ENCODE measurements at places on chromosomes 11 and 22.

DNA sequence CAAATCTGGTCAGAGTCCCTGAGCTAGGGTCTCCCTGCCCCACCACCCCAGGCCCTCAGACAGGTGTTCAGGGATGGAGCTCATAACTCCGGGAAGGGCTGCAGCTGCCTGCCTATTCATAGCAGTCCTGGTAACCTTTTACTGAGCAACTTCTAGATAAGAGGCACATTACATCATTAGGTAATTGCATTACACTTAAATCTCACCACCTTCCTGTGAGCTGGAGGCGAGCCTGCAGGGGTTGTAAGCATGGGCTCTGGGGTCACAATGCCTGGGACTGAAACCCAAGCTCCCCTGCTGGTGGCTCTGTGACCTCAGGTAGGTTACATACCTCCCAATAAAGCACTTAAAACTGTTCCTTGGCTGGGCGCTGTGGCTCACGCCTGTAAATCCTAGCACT, 22.5 kb downstream of the TP53I11 start:
- no peak for DNase-seq

GRCh38 chr11:74822170-74822569, 73.5 kb downstream of the RNF169 start:
- DNase-seq: no peak

DNA sequence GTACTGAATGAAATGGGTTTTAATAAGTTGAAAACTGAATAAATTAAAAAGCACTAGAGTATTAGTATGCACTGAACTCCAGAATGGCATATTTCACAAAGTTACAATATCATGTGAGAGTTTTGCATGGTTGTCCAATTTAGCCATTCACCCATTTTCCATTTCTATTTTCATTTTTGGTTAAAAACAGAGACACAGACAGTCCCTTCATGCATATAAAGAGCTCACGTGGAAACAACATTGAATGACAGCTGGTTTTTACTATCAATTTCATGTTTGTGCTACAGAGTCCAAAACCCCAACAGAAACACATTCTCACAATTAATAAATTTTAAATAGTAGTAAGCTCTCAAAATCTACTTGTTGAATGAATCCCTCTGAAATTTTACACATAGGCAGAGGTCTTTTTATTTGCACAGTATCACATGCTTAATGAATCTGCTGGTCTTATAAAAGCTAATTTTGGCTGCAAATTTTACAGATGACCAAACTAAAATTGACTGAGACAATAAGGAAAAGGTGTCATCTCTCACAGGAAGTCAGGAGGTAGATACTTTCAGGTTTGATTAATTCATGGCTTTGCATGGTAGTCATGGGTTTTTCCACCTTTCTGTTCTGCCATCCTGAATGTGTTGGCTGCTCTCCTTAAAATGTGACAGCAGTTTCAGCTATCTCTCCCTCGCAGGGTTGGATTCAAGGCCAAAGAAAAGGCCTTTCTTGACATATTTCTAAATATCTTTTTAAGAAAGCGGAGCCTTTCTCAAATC, 20.6 kb upstream of the DDI1 start:
- DNase-seq: no peak

- peak; percentile 23 for DNase-seq
These were observed 102.5 kb downstream of the TIMP3 start for GRCh38 chr22:32904044-32904443.

DNA sequence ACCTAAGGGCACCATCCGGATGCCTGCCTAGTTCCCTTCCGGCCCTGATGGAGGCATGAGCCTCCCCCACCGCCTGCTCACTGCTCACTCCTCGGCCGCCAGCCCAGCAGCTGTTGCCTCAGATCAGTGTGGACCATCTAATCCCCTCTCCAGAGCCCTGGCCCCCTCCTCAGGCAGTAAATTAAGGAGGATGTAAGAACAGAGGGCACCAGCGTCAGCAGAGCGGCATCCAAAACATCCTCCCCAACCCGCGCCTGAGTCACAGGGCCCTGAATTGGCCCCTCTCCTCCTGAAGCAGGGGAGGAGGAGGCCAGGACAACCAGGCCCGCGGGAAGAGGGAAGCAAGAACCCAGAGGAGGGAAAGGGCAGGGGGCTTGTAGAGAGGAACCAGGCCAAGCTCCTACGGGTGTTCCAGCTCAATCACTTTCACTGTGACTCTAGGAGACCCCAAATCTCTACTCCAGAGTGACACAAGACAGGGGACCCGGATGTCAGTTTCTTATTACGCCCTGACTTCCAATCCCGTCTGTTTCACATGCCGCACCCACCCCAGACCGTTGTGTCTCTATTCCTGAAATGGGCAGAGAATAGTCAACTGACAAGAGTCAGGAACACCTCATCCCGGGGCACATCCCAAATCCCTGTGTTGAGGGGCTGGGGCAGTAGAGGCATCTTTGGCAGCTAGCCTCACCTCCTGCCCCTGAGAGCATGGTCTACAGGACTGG, 31.3 kb upstream of the MYOD1 start:
- no peak for DNase-seq

DNA sequence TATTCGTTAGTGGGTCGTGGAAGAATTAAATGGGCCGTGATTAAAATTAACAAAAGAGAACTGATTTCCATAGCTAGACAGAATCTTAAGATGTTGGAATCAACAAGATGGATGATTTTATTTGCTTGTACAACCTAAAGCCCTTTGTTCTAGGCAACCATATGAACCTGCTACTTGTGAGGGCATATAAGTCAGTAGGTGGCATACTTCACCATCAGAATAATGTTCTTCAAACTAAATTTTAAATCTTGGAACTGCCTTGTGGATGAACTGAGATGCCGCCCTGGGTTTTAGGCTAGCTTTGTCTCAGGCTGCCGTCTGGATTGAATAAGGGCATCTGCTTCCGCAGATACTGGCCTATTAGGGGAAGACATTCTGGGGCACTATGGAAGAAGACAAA, 40.9 kb downstream of the CSRP3 start:
- DNase-seq: no peak

DNA sequence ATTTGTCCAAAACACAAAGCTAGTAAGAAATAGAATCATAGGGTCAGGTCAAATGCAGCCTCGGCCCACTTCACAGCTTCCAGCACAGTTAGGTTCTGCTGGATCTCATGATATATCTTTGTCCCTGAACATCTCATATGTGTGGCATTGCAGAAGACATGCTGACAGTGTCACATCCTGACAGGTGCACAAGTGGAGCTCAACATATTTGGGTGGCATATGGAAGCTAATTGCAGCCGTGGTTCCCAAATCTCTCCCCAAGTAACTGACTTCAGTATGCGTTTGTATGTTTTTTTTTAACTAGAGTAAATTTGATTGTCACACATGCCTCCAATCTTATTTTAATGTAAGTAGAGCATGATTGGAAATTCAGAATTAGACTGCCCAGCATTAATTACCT, 33.4 kb downstream of the NAV2 start:
- no peak for DNase-seq

Data from CD4-positive, alpha-beta T cell treated with Interleukin-21 for 1 hour (primary cell).